Urinary bladder (tissue), 4 donors: ENCODE measurements at places on chromosomes 6 and 20. TPM values are rescaled to one million over a fixed set of nuclear protein-coding genes. Genes with fewer than 3 reads are reported as not detected.

Gene DPPA5
- not detected for polyA plus RNA-seq

Gene MLIP
- polyA plus RNA-seq = 0.98 TPM

Gene EYA4
- 1.3 TPM for polyA plus RNA-seq

Gene NFATC2
- 2.1 TPM for polyA plus RNA-seq

GRCh38 chr20:63854766-63855362 lies 6.4 kb upstream of the ABHD16B start:
- no peak for DNase-seq

- DNase-seq = no peak
Observed at GRCh38 chr6:80469977-80470376, 363.5 kb downstream of the BCKDHB start.

DNA sequence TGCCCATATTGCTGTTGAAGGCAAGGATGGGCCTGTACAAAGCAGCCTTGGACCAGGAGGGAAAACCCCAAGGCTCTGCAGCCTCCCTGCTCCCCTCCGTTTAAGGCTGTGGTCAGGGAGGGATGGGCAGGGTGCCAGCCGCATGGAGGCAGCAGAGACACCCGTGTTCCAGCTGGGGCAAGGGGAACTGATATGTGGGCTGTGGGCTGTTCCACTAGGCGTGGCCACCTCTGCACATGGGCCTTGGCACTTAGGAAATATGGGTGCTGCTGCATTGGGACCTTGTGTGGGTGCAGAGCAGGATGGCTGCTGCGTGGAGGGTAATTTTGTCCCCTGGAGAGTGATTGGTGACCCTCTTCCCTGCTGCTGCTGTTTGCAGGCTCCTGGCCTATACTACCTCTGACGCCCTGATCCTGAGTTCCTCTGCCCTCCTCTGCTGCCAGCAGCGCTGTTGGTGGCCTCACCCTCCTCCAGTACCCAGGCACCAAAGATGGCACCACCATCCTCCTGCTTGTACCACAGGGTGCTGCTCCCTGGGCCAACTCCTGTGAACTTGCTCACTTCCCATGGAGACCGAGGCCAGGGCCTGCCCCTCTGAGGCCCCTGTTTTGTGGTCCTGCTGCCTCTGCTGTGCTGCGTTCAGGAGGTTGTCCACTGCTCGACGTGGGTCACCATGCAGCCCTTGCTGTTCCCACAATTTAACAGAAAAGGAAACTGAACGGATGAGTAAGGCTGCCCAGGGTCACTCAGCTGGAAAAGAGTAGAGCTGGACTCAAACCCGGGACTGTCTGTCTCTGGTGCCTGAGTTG lies 35.3 kb downstream of the PANK2 start:
- no peak for DNase-seq

DNA sequence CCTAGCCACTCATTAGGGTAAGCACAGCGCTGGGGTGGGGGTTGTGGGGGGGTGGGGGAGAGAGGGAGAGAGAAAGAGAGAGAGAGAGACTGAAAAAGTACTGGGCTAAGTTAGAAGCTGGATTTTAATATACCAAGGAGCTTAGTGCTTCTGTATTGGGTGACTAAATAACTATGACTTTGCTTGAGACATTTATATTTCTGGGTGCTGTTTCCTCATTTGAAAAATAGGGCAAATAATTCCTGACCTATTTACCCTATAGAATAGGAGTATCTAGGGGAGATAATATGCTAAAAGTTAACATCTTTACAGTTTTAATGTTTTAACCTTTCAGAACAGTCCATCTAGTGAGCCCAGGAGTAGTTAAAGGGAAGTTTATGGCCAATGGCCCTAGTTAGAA lies 7.7 kb downstream of the NKAIN2 start:
- no peak for DNase-seq

DNA sequence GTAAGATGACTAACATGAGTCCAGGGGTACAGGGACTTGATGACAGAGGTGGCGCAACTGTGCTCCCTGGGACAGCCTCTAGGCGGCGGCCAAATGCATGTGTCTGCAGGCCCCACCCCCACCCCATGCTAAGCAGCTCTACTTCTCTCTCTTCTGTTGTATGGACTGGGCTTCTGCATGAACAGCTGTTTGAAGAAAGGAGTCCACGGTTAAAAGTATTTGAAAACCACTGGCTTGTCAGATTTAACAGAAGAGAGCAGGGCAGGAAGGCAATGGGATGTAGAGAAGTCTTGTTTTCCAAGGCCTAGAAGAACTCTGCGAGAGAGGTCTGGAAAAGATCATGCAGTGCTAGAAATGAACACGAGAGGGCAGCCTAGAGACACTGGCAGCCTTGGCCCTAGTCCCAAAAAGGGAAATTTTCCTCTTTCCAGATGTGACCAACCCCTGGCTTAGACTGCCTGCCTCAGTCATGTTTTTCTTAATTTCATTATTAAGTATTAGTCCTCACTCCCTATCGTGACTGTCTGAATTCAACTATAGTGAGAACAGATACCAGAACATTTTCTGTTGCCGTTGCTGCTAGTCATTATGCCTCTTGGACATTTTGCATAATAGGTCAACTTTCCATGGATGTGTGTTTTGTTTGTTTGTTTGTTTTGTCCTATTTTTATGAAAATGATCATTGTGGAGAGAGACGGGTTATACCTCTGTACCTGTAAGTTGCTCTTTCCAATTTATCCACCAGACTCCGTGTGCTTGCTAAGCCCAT lies 265.0 kb downstream of the ADGRG6 start:
- no peak for DNase-seq

DNA sequence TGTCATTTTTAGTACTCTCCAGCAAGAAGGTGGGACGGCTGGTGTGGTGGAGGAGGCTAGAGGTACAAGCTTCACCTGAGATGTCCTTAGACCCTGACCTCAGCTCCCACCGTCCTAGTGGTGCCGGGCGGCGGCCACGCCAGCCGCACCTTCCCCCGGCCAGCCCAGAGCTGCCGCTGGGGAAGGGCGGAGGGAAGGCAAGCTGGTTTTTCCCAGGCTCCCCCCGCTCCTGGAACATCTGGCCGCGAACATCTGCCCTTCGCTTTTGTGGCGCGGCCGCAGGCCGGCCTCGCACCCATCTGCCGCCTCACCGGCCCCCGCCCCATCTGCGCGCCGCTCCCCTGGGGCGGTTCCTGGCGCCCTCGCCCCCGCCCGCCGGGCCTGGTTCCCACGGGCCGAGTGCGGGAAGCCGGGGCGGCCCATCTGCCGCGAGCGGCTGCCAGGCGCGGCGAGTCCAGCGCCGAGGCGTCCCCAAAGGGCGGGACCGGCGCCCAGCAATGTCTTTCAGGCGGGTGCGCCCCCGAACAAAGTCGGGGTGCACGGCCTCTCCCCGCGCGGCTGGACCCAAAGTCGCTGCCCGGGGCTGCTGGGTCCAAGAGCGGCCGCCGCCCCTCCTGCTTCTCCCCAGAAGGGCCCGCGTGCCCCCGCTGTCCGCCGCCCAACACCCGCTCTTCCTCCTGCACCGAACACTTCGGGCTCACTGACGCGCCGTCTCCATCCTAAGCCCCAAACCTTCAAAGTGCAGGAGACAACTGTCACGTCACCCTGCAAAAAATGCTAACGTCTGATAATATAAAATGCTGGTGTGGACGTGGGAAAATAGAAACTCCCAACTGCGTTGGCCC lies 17.3 kb upstream of the ID1 start:
- DNase-seq = no peak

DNA sequence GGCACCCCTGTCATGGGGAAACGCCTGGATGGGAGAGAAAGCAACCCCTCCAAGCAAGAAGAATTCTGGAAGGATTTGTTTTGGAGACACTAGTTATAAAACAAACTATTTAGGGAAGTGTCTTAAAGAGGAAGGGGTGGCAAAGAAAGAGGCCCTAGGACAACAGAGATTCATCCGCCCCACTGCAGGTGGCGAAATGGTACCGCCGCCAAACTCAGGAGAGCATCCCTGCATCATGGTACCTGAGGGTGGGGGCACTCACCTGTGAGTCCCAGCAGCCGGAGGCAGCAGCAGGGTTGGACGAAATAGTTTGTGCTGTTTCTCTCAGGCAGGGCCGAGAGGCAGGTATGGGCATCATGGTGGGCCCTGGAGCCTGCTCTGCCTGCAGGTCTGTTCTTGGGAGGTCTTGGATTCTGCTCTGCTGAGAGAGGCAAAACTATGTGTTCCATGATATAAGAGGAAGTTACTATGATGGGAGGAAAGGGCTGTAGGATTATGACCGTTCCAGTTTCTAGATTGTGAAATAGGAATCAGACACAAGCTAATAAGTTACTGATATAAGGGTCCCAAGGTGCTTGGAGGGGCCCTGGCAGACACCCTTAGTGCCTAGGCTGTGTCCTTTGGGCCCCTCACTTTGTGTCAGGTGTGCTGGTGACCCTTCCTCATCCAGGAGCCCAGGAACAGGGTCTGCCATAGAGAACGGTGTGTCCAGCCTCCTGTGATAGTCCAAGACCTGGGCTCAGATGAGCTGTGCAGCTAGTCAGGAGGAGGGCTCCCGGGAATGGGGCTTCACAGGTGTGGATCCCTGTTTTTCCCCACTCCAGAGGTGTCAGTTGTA lies 20.4 kb downstream of the SIRPD start:
- no peak for DNase-seq

DNA sequence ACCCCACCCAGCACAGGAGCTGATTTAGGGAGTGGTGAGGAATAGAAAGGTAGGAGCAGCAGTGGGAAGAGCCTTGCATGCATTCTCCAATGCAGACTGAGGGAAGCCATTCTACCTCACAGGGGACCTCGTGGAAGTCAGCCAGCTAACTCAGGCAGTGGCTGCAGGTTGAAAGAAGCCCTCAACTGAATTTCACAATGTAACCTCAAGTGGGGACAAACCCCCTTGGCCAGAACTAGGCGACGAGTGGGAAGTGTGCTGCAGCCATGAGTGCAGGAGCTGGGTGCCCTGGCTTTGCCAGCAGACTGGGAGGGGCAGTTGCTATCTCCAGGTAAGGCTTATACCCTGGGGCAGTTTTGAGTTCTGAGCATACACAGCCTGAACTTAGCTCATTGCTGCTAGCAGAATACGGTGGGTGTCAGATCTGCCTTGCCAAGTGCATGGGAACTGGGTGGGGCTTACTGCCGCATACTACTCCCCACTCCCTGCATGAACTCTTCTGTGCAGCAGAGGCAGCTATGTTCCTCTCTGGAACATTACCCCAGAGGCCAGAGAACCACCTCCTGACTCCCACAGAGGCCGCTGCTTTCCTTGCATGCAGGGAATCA lies 126.5 kb downstream of the CDK19 start:
- DNase-seq = no peak

DNA sequence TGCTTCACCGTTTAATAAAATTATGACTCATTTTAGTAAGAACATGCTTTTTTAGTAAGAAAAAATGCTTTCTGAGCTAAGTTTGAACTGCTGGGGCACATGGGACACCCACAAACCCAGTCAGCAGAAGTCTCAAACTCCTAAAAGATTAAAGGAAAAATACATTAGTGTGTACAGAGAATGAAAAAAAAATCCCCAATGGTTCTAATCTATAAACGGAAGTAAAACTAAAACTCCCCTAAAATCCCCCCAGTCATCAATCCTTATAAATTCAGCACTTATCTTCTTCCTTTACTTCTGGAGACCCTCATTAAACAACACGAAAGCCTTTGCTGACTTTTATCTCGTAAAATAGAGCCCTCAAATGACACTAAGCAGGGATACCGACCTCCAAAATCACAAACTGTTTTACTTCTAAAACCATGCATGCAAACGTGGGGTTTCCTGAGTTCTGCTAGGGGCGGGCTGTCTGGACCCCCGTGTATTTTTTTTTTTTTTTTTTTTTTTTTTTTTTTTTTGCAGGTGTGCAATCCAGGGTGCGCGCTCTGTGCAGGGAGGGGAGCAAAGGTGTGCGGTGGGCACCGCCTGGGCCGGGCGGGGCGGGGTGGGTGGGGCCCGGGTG lies 1.1 kb upstream of the MYB start:
- no peak for DNase-seq

- peak; percentile 54 for DNase-seq
Observed at GRCh38 chr6:42453654-42454427, 2.1 kb upstream of the TRERF1 start.

GRCh38 chr20:1154226-1154625 lies 30.6 kb downstream of the TMEM74B start:
- no peak for DNase-seq

GRCh38 chr20:4916971-4917881 lies 84.1 kb downstream of the SLC23A2 start:
- no peak for DNase-seq

DNA sequence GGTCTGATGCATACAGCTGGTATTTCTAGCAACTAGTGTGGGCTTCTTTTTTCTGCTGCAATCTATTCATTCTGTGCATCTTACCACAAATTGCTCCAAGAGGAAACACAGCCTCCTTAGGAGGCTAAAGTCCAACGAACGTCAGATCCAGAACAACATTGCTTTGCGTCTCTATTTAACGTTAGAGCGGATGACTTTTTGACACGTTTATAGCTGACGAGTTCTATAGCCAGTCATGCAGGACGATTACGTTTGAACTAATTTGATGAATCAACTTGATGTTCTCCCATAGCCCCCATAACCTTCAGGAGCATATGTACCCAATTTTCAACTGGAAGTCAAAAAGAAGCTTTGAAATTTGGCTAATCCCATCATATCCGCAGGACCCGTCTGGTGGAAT lies 59.9 kb downstream of the TSHZ2 start:
- DNase-seq = no peak

DNA sequence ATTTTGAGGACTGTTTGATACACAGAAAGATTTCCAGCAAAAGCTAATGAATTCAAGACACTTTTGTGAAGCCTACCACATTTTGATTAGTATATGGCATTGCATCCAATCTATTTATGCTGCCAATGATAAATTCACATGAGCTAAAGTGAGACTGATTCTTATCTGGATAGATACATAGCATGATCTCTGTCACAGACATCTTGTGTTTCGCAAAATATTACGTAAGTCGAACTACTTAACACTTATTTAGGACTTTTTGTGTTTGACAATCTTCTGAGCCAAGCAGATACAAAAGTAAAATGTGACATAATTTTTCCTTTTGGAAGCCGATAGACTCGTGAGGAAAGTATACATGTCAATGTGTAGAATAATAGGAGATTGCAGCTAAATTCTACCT lies 251.6 kb downstream of the HACE1 start:
- no peak for DNase-seq

DNA sequence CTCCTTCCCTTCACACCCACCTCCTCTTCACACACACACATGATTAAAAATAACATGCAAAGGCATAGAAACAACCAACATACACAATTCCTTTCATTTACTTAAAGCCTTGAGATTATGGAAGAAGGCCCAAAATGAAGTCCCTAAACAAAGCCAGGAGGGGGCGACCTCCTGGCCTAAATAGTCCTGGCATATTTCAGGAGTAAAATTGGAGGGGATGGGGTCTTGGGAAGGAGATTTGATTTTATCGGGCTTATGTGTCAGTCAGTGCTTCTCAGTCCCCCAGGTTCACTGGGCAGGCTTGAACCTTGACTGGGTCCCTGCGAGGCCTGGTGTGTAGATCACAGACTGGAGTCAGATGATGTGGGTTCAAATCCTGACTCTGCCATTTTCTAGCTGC lies 266.4 kb downstream of the SAMD5 start:
- DNase-seq = no peak
